ENCODE measurements at places on chromosomes 11 and 22.

- no peak for DNase-seq
Measured at GRCh38 chr22:46788441-46789172, 26.2 kb downstream of the TBC1D22A start.

GRCh38 chr11:107183953-107184352 lies 165.7 kb upstream of the GUCY1A2 start:
- DNase-seq: no peak

GRCh38 chr22:28250036-28250695 lies 331.1 kb upstream of the PITPNB start:
- no peak for DNase-seq

- no peak for DNase-seq
Measured at GRCh38 chr22:19579115-19579811, 55.1 kb upstream of the CLDN5 start.

DNA sequence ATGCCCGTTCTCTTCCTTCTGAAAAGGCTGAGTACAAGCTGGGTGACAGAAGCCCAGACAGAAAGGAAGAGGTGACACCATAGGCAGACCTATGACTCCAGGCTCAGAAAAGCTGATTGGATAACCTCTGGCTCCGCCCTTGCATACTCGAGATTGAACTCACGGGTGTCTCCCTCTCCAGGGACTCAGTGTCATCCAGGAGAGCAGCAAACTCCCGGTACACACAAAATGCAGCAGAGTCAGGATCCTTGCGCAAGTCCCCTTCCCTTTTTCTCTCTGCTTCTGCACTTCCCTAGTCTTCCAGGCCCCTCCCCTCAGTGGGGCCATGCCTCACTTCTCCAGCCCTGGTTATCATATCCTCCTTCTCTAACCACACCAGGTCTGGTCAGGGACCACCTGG lies 9.8 kb downstream of the SCN4B start:
- no peak for DNase-seq

GRCh38 chr11:76598426-76598839 lies 72.1 kb downstream of the LRRC32 start:
- DNase-seq: no peak

GRCh38 chr11:20731676-20732215 lies 62.4 kb downstream of the NELL1 start:
- no peak for DNase-seq

GRCh38 chr11:21511835-21512440 lies 680.9 kb upstream of the ANO5 start:
- no peak for DNase-seq

GRCh38 chr11:94767701-94768601 lies at the start of gene AMOTL1:
Gene AMOTL1 (plus strand): TSS chr11:94768356. CDS start chr11:94768512, 156 bp downstream.
- DNase-seq: no peak

GRCh38 chr11:68776442-68777235 lies 25.3 kb upstream of the TESMIN start:
- DNase-seq: no peak

- no peak for DNase-seq
Measured at GRCh38 chr11:56670984-56671383, 7.5 kb downstream of the OR5AR1 start.

GRCh38 chr22:35394011-35394312 lies 6.0 kb upstream of the MCM5 start:
- DNase-seq: no peak

All from GM04503 (cell line).